ENCODE measurements at places on chromosomes 2 and 18.

GRCh38 chr18:9787712-9788111, 79.6 kb downstream of the RAB31 start:
- H3K27ac ChIP-seq = no peak overlapping the region
- H3K4me1 ChIP-seq = peaks cover 4% of the 10 kb centered on the region
- no peaks in the 10 kb centered on the region for H3K27me3 ChIP-seq

DNA sequence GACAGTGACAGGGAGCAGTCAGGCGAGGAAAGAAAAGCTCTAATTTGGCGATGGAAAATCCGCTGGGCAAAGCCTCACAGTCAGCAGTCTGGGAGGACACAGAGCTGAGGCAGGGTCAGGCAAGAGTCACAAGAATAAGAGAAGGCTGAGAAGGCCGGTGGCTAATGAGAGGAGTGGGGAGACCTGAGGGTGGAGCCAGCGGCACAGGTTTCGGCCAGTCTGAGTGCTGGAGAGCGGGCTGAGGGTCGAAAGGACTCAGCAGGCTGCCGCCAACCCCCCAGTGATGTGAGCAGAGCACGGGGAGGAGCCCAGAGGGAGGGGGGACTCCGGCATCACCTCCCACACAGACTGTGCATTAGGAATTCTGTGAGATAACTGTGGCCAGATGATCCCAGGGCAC, 500.6 kb upstream of the MYT1L start:
- no peak for DNase-seq
- H3K4me1 ChIP-seq = no peaks in the 10 kb centered on the region
- H3K27me3 ChIP-seq = no peaks in the 10 kb centered on the region
- no peak overlapping the region for H3K4me3 ChIP-seq
- no peak overlapping the region for H3K27ac ChIP-seq

DNA sequence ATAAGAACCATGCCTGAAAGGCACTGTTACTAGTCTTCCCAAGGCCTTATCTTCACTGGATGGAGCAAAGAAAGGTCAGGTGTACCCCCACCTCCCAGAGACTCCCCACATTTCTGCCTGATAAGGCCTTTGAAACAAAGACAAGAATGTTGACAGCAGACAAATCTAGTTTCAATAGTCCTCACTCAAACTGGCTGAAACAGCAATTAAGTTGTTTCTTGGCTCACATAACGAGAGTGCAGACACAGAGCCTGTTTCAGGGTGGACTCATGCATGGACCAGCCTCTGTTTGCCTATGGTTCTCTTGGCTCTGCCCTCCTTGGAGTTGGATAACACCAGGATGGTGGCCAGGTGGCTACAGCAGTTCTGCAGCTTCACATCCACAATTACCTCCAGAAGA, 7.5 kb upstream of the CFAP221 start:
- no peak overlapping the region for H3K27ac ChIP-seq
- H3K4me1 ChIP-seq = no peaks in the 10 kb centered on the region
- no peaks in the 10 kb centered on the region for H3K27me3 ChIP-seq
- no peak for DNase-seq
- no peaks in the 10 kb centered on the region for H3K36me3 ChIP-seq

GRCh38 chr18:74916773-74917393, 292.1 kb downstream of the PTGR3 start:
- no peak for DNase-seq
- H3K4me1 ChIP-seq = no peaks in the 10 kb centered on the region
- no peaks in the 10 kb centered on the region for H3K27me3 ChIP-seq
- no peaks in the 10 kb centered on the region for H3K36me3 ChIP-seq
- no peak overlapping the region for H3K27ac ChIP-seq

DNA sequence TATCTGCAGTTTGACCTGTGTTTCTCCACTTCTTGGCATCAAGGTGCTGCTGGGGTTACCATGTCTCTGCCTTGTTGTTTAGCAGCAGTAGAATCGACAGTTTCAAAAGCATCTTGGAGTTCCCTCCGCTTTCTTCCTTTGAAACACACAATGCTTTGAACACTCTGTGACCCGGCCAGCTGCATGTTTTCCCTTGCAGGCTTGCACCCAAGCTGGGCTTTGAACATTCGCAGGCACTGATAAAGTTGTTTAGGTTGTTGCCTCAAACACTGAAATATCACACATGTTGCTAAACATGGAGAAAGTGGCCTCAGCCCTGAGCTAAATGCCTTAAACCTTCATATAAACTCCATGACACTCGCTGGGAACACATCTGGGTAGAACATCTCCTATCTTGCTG, 251.7 kb downstream of the TSN start:
- H3K27ac ChIP-seq = no peak overlapping the region
- no peak overlapping the region for H3K4me3 ChIP-seq
- H3K4me1 ChIP-seq = no peaks in the 10 kb centered on the region
- H3K27me3 ChIP-seq = no peaks in the 10 kb centered on the region
- DNase-seq = no peak

- peak overlapping the region; percentile 38 for H3K27ac ChIP-seq
- no peaks in the 10 kb centered on the region for H3K4me1 ChIP-seq
- no peaks in the 10 kb centered on the region for H3K27me3 ChIP-seq
- H3K4me3 ChIP-seq = no peak overlapping the region
- DNase-seq = no peak
Measured at GRCh38 chr2:229392196-229392595, 121.1 kb upstream of the PID1 start.

GRCh38 chr2:151575338-151575737, 158.9 kb downstream of the NEB start:
- no peak overlapping the region for H3K4me3 ChIP-seq
- no peak for DNase-seq
- no peak overlapping the region for H3K27ac ChIP-seq

GRCh38 chr2:136798766-136799165, 33.4 kb downstream of the THSD7B start:
- H3K36me3 ChIP-seq = no peaks in the 10 kb centered on the region
- H3K27ac ChIP-seq = no peak overlapping the region
- no peak overlapping the region for H3K4me3 ChIP-seq
- H3K27me3 ChIP-seq = no peaks in the 10 kb centered on the region
- no peaks in the 10 kb centered on the region for H3K4me1 ChIP-seq
- DNase-seq = no peak
